ENCODE measurements at places on chromosomes 1 and 21. TPM values are rescaled to one million over a fixed set of nuclear protein-coding genes. Genes with fewer than 3 reads are reported as not detected.

Gene TNNI3K
- 0.33 TPM for total RNA-seq

Gene MAN1C1
- total RNA-seq, result 1.8 TPM

Gene ARHGAP29
- total RNA-seq, result 296 TPM

Gene INSRR
- total RNA-seq, result not detected

Gene MACF1
- 507 TPM for total RNA-seq

Gene PROX1
- total RNA-seq, result 125 TPM

Gene TGFB2
- total RNA-seq, result 9.5 TPM

Gene HTR6
- not detected for total RNA-seq

Gene BEND5
- total RNA-seq, result 2.9 TPM
